Activated CD4-positive, alpha-beta T cell treated with anti-CD3 and anti-CD28 coated beads for 36 hours (primary cell): ENCODE measurements at places on chromosomes 1 and 21. TPM values are rescaled to one million over a fixed set of nuclear protein-coding genes. Genes with fewer than 3 reads are reported as not detected.

ARHGEF16 gene
- total RNA-seq: not detected

TTLL10 gene
- not detected for total RNA-seq

ATAD3C gene
- 0.39 TPM for total RNA-seq

LMX1A gene
- not detected for total RNA-seq

SLC16A4 gene
- 0.44 TPM for total RNA-seq

S1PR1 gene
- total RNA-seq: 109 TPM

STXBP3 gene
- 39.3 TPM for total RNA-seq

FNDC10 gene
- total RNA-seq: 1.9 TPM

FMO1 gene
- total RNA-seq: not detected

CNR2 gene
- not detected for total RNA-seq

SERPINC1 gene
- not detected for total RNA-seq

NHLH1 gene
- 0.32 TPM for total RNA-seq

OR2L13 gene
- total RNA-seq: not detected

CLCA2 gene
- total RNA-seq: not detected

DNA sequence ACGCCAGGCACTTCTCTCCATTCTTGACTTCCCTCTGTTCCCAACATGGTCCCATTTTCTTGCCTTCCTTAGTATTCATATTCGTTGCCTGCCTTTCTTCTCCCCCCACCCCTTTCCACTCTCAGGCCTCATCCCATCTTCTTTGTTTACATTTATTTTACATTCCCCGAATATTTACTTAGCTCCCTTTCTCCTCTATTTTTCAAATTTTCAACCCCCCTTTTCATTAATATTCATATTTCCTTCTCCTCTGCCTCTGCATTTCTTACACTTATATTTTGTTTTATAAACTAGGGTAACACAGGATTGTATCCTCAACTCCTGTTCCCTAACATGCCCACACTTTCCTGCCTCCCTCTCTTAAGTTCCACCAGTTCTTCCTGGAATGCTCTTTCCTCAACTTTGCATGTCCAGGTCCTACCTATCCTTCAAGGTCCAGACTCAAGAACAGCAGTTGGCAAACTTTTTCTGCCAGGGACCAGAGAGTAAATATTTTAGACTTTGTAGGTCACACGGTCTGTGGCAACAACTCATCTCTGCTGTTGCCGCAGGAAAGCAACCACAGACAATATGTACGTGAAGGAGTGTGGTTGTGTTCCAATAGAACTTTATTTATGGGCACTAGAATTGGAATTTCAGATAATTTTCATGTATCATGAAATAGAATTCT is 29.8 kb upstream of the A3GALT2 start:
- DNase-seq: no peak
- H3K27me3 ChIP-seq: no peaks in the 10 kb centered on the region
- peak overlapping the region; percentile 89 for H3K4me3 ChIP-seq
- peaks cover 16% of the 10 kb centered on the region for H3K36me3 ChIP-seq
- H3K4me1 ChIP-seq: peaks cover 39% of the 10 kb centered on the region

- H3K4me1 ChIP-seq: no peaks in the 10 kb centered on the region
- H3K4me3 ChIP-seq: no peak overlapping the region
- no peak for DNase-seq
- no peaks in the 10 kb centered on the region for H3K36me3 ChIP-seq
Measured at GRCh38 chr1:242219298-242219901, 220.5 kb upstream of the MAP1LC3C start.

DNA sequence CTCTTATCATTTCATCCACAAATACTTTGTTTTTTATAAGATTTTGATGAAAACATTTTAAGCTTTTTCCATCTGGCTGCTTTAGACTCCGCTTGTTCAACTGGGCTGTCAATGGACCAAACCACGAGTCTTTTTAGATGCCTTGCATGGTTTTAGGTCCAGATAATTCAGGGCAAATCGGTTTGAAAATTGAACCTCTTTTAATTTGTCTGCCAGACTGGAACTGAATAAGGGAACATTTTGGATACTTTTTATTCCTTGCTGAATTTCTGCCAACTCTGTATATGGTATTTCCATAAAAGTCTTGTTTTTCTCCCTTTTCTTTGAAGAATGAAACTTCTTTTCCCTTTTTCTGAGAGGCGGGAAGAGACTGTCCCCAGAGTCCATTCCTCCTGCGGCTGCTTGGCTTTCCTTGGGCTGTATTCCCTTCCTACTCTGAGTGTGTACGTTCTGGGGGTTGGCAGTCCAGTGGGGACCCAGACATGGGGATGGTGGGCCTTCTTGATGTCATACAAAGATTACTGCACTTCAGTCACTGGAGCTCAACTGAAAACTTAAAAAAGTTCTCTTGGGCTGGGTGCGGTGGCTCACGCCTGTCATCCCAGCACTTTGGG is 46.5 kb upstream of the CNN3 start:
- no peak overlapping the region for H3K27ac ChIP-seq
- no peaks in the 10 kb centered on the region for H3K27me3 ChIP-seq
- DNase-seq: no peak
- H3K4me1 ChIP-seq: no peaks in the 10 kb centered on the region

DNA sequence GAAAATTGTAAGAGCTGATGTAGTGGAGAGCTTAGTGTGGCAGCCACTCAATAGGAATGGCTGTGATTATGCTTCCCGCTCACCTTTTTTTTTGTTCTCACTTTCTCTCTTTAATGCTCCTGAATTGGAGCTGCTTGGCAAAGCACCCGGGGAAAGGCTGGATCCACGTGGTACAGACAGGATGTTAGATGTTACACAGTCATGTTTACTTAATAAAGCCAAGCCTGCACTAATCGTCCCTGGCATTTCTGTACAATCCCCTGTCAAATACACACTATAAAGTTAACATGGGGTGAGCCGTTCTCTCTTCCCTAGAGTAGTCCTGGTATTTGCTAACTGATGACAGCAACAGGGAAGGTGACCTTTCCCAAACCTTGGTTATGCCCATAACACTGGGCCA is 187.8 kb downstream of the ZSCAN20 start:
- H3K27ac ChIP-seq: no peak overlapping the region
- H3K27me3 ChIP-seq: peaks cover 3% of the 10 kb centered on the region
- no peaks in the 10 kb centered on the region for H3K36me3 ChIP-seq

DNA sequence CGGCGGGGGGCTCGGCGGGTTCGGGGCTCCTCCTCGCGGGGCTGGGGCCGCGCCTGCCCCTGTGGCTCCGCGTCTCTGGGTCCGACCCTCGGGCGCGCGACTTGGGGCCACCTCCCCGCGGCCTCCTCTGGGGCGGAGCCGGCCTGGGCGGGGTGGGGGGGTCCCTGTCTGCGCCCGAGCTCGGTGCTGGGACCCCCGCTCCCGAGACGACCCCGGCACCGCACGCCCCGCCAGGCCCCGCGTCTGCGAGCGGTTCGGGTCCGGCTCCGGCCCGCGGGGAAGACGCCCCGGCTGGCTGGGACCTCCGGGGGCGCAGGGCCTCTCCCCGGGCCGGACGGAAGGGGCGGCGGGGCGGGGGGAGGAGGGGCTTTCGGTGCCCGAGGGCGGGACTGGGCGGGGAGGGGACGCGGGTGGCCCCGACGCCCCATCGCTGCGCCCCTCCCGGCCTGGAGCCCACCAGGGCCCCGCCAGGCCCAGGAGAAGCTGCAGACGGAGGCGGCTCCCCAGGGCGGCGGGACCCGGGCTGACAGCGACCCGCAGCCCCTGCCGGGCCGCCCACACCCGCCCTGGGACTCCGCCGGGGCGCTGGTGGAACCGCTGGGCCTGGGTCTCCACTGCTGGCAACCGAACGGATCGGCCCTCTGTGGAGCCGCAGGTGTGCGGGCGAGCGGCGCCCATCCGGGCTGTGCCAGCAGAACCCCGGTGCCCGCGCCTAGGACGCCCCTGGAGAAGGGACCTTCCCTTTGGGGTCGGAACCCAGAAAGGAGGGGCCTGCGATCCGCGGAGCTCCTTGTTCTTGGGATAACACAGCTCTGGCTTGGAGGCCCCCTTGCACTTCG is 610 bp downstream of the COL6A2 start:
- H3K36me3 ChIP-seq: peaks cover 4% of the 10 kb centered on the region
- peak; percentile 20 for DNase-seq
- peaks cover 27% of the 10 kb centered on the region for H3K27me3 ChIP-seq
- H3K27ac ChIP-seq: no peak overlapping the region
- H3K4me1 ChIP-seq: peaks cover 2% of the 10 kb centered on the region
- peak overlapping the region; percentile 52 for H3K4me3 ChIP-seq

- H3K4me1 ChIP-seq: peaks cover 50% of the 10 kb centered on the region
- peak; percentile 27 for DNase-seq
- no peaks in the 10 kb centered on the region for H3K27me3 ChIP-seq
- H3K27ac ChIP-seq: peak overlapping the region; percentile 95
- H3K36me3 ChIP-seq: peaks cover 30% of the 10 kb centered on the region
Measured at GRCh38 chr1:183633676-183634343, 1.8 kb downstream of the ARPC5 start.

DNA sequence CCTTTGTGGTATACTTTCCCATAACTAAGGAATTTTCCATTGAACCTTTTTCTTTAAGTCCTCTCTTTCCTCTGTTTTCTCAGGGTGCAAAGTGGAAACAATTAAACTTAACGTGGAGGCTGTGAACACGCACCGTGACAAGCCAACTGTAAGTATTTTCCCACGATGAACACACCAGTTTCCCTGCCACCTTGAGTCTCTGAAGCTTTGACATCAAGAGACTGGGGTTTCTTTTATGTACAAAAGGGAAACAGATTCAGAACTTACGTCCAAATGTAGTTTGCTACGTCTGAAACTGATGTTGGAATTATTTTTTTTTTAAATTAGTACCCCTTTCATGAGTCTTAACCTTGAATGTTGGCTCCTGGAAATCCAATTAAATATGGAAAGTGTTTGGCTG is 17.2 kb upstream of the C4BPB start:
- no peak for DNase-seq
- H3K36me3 ChIP-seq: peaks cover 2% of the 10 kb centered on the region
- peaks cover 29% of the 10 kb centered on the region for H3K4me1 ChIP-seq
- H3K4me3 ChIP-seq: no peak overlapping the region
- no peaks in the 10 kb centered on the region for H3K27me3 ChIP-seq

GRCh38 chr1:207084232-207084631 is 4.4 kb upstream of the C4BPB start:
- no peak overlapping the region for H3K4me3 ChIP-seq
- H3K27me3 ChIP-seq: peaks cover 7% of the 10 kb centered on the region
- no peaks in the 10 kb centered on the region for H3K36me3 ChIP-seq
- DNase-seq: no peak
- no peak overlapping the region for H3K27ac ChIP-seq
- peaks cover 15% of the 10 kb centered on the region for H3K4me1 ChIP-seq

- peaks cover 59% of the 10 kb centered on the region for H3K4me1 ChIP-seq
- H3K27ac ChIP-seq: peak overlapping the region; percentile 81
- peak; percentile 69 for DNase-seq
Measured at GRCh38 chr1:1402072-1402900, 3.2 kb upstream of the CCNL2 start.

DNA sequence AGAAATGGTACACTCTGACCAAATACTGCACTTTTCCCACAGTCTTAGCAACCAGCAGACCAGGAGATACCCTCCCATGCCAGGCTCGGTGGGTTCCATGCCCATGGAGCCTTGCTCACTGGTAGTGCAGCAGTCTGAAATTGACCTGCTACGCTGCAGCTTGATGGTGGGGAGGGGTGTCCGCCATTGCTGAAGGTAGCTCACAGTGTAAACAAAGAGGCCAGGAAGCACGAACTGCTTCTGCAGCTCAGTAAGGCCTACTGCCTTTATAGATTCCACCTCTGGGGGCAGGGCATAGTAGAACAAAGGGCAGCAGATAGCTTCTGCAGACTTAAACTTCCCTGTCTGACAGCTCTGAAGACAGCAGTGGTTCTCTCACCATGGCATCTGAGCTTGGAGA is 12.3 kb upstream of the IFI44L start:
- DNase-seq: no peak
- H3K27me3 ChIP-seq: no peaks in the 10 kb centered on the region
- no peak overlapping the region for H3K4me3 ChIP-seq

DNA sequence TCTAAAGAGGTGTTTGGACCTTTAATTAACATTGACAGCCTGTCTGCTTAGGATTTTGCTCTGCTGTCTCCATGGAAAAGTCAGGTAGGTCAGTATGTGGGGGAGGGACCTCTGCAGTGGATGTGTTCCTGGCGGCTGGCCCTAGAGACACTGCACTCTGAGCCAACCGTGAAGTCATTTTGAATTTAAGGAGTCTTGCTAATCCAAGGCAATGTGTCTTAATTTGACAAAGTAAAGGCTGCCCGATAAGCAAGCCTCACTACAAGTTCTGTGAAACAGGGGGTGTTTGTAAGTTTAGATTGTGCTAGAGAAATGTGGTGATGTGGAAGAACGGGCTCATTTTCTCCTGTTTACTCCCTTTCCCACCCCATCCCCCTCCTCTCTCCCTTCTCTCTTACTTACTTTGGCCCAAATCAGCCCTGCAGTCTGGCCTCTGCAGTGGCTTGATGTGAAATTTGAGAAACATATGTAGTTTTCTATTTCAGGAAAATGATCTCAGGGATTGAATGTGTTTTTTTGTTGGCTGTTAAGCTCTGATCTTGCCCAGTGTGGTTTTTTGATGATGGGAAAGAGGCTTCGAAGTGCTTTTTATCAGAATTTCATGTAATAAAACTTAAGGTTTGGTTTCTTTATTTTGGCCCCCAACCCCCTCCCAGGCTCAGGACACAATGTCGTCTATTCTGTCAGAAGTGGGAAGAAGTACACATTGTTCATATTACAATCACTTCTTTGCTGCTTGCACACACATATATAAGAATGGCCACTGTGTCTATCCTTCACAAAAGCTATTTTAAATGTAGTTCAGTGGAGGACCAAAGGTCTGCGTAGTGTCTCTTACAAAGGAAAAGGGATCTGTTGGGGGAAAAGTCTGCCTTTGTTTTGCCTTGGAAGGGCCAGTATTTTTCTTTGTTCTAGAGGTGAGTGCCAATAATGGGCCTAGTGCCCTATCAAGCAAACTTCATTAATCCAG is 96.6 kb downstream of the FGGY start:
- H3K4me3 ChIP-seq: no peak overlapping the region
- DNase-seq: no peak
- no peaks in the 10 kb centered on the region for H3K27me3 ChIP-seq
- no peak overlapping the region for H3K27ac ChIP-seq
- H3K36me3 ChIP-seq: no peaks in the 10 kb centered on the region

- DNase-seq: no peak
- no peaks in the 10 kb centered on the region for H3K27me3 ChIP-seq
- no peaks in the 10 kb centered on the region for H3K36me3 ChIP-seq
Measured at GRCh38 chr1:215344539-215344938, 222.6 kb upstream of the KCTD3 start.

- no peaks in the 10 kb centered on the region for H3K27me3 ChIP-seq
- no peak overlapping the region for H3K4me3 ChIP-seq
- H3K27ac ChIP-seq: no peak overlapping the region
- no peaks in the 10 kb centered on the region for H3K4me1 ChIP-seq
- DNase-seq: no peak
- H3K36me3 ChIP-seq: no peaks in the 10 kb centered on the region
Measured at GRCh38 chr21:16159213-16159970, 429.6 kb downstream of the USP25 start.

DNA sequence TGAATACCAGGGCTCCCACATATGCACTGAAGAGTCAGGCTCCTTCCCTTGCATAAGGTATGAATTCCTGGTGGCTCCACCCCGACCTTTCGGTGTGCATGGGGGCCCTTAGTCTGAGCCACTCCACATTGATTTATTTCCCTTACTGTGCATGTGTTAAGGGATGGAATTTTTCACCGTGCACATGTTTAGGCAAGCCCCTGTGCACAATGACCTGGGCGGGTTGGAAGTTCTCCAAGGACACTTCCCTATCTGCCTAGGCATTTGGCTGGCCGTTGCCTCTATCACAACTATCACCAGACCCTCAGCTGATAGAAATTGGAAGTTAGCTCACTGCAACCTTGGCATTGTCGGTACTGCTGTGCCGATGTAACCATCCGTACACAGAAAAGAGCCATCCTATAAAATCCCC is 9.7 kb downstream of the S100A6 start:
- H3K36me3 ChIP-seq: no peaks in the 10 kb centered on the region
- no peaks in the 10 kb centered on the region for H3K27me3 ChIP-seq
- peaks cover 8% of the 10 kb centered on the region for H3K4me1 ChIP-seq
